Left ventricle myocardium inferior (tissue), 1 donor: ENCODE measurements at places on chromosomes 13 and 19. TPM values are rescaled to one million over a fixed set of nuclear protein-coding genes. Genes with fewer than 3 reads are reported as not detected.
A peak's percentile ranks its signal among the peaks of the same experiment; 100 is the strongest.

DNA sequence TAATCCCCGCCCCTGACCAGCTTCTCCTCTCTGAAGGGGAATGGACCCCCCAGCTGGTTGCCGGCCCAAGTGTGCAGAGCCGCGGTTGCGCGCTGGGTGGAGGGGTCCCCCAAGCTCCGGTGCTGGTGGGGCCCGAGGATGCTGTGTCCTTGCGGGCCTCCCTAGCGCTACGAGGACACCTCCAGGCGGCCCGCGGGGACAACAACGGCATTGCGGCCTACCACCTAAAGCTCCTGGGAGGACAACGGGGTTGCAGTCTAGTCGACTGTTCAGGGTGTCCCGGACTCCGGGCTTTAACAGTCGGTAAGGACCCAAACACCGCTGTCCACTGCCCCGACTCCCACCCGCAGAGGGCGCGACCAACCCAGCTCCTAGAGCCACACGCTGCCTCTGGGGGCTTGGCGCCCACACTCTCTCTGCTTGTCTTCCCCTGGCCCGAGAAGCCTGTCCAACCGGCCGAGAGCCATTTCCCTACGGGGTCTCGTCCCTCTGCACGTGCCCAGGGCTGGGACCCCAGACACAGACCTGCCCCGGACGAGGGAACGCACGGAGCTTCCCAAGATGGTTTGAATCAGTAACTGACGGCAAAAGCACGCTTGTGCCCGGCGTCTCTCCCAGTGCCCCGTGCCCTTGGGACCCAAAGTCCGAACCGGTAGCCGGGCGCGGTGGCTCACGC is 927 bp upstream of the SDHAF1 start:
- peaks cover 38% of the 10 kb centered on the region for H3K4me1 ChIP-seq
- H3K4me3 ChIP-seq: peak overlapping the region; percentile 97
- peak; percentile 41 for DNase-seq
- peak overlapping the region; percentile 93 for H3K27ac ChIP-seq
- H3K27me3 ChIP-seq: peaks cover 4% of the 10 kb centered on the region

- H3K36me3 ChIP-seq: no peaks in the 10 kb centered on the region
- no peak overlapping the region for H3K4me3 ChIP-seq
- no peaks in the 10 kb centered on the region for H3K4me1 ChIP-seq
- H3K27me3 ChIP-seq: no peaks in the 10 kb centered on the region
These were observed 265.0 kb downstream of the PCDH9 start for GRCh38 chr13:66965181-66965580.

DNA sequence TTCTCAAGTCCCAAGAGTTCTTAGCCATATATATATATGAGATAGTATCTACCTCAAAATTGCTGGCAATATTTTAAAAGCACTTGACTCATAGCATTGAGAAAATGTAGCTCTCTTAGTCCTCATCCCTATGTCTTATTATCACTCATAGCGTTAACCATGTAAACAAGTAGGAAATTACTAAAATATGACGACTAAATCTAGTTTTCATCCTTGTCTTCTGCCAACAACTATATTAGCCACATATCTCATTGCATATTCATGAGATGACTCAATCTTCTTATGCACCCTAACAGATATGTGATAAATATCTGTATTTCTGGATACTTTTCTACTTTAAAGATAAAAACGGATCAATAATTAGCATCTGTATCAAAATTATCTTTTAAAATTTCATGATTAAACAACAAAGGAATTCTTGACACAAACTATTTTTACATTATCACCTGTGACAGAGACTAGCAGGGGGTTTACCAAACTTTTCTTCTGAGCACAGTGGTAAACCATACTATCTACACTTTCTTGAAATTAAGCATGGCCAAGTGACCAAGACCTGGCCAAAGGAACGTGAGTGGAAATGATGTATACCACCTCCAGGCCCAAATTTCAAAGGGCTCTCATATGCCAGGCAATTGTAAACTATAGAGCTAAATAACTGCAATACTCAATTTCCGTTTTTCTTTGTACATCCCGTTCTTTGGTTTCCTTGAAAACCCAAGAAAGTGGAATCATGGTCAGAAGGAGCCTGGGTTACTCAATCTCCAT is 45.7 kb downstream of the ZC3H13 start:
- H3K36me3 ChIP-seq: peaks cover 74% of the 10 kb centered on the region
- H3K27me3 ChIP-seq: no peaks in the 10 kb centered on the region
- H3K4me1 ChIP-seq: no peaks in the 10 kb centered on the region
- H3K27ac ChIP-seq: no peak overlapping the region
- DNase-seq: no peak

DNA sequence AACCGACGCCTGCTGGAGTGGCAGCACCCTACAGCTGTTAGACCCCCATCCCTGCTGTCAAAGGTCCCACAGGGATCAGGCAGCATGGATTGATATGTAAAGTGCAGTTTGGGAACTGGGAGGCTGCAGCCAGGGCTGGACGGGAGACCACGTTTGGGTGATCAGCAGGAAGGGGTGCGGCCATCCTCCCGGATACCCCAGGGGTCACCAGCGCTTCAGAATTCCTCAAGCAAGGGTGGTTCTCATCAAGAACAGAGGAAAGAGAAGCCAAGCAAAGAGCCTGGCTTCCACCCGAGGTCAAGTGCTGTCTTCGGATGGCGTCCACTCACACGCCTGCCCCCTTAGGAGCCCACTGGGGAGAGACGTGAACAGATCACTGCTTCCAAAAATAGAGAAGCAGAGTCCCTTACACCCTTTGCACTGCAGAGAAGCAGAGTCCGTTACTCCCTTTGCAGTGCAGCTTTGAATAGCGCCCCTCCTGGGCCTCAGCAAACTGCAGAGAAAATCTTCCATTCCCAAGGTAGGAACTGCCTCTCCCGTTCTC is 35.5 kb downstream of the DHRS12 start:
- H3K27me3 ChIP-seq: no peaks in the 10 kb centered on the region
- H3K36me3 ChIP-seq: peaks cover 3% of the 10 kb centered on the region
- peak overlapping the region; percentile 87 for H3K27ac ChIP-seq
- H3K4me3 ChIP-seq: no peak overlapping the region

DNA sequence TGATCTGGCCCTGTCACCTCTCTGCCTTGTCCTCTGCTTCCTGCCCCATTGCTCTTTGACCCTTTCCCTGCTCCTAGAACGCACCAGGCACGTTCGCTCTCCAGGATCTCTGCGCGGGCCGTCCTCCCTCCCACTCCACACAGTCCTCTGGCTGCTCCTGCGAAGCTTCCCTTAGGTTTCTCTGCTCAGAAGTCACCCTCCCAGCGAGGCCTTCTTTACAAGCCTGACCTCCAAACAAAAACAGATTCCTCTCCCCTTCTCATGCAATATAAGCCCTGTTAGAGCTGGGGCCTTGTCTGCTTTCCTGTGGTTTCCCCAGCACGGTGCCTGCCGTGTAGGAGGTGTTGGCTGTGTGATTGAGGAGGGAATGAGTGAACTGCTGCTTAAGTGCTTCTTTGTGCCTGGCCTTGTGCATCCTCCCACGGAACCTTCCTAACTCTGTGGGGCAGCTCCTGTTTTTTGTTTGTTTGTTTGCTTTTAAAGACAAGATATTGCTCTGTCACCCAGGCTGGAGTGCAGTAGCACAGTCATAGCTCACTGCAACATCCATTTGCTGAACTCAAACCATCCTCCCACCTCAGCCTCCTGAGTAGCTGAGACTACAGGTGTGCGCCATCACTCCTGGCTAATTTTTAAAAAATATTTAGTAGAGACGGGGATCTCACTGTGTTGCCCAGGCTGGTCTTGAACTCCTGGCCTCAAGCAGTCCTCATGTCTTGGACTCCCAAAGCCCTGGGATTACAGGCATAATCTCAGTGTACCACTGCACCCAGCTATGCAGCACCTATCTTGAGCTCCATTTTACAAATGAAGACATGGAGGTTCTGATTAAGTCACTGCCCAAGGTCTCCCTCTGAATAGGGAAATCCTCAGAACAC is 82.0 kb downstream of the SIPA1L3 start:
- no peak for DNase-seq
- no peaks in the 10 kb centered on the region for H3K36me3 ChIP-seq
- H3K27ac ChIP-seq: no peak overlapping the region
- H3K27me3 ChIP-seq: no peaks in the 10 kb centered on the region

DNA sequence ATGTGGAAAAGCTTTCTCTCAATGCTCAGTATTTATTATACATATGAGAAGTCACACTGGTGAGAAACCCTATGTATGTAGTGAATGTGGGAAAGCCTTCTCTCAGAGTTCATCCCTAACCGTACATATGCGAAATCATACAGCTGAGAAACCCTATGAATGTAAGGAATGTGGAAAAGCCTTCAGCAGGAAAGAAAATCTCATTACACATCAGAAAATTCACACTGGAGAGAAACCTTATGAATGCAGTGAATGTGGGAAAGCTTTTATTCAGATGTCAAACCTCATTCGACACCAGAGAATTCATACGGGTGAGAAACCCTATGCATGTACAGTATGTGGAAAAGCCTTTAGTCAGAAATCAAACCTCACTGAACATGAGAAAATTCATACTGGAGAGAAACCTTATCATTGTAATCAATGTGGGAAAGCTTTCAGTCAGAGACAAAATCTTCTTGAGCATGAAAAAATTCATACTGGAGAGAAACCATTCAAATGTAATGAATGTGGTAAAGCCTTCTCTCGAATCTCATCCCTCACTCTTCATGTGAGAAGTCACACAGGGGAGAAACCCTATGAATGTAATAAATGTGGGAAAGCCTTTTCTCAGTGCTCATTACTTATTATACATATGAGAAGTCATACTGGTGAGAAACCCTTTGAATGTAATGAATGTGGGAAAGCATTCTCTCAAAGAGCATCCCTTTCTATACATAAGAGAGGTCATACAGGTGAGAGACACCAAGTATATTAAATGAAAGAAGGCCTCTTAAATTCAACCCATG is 34.4 kb downstream of the ZNF568 start:
- H3K4me3 ChIP-seq: no peak overlapping the region
- no peak for DNase-seq
- H3K27me3 ChIP-seq: no peaks in the 10 kb centered on the region
- peaks cover 94% of the 10 kb centered on the region for H3K36me3 ChIP-seq
- no peak overlapping the region for H3K27ac ChIP-seq

- no peak overlapping the region for H3K27ac ChIP-seq
- H3K4me3 ChIP-seq: no peak overlapping the region
- no peaks in the 10 kb centered on the region for H3K27me3 ChIP-seq
- H3K36me3 ChIP-seq: no peaks in the 10 kb centered on the region
These were observed 963.4 kb downstream of the PCDH17 start for GRCh38 chr13:58594747-58595600.

GRCh38 chr13:35448465-35448864 is 28.0 kb downstream of the MAB21L1 start:
- H3K4me3 ChIP-seq: no peak overlapping the region
- DNase-seq: no peak
- H3K27me3 ChIP-seq: no peaks in the 10 kb centered on the region
- peaks cover 8% of the 10 kb centered on the region for H3K36me3 ChIP-seq
- H3K4me1 ChIP-seq: no peaks in the 10 kb centered on the region

DNA sequence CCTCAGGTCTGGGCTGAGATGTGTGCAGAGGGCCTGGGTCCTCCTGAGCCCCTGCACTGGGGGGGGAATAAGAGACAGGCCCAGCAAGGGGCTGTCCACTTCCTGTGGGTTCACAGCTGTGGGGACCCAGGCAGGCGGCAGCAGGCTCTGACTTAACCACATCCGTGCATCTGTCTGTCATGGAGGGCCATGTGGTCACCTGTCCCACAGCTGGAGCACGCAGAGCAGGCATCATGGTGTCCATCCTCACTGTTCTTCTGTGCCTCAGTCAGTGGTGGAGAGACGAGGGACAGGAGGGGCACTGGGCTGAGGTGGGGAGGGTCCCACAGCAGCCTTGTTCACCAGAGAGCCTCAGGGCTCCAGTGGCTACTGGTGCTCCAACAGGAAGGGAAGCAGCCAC is 16.3 kb upstream of the KIR3DL3 start:
- H3K27me3 ChIP-seq: peaks cover 42% of the 10 kb centered on the region
- no peak overlapping the region for H3K4me3 ChIP-seq
- no peak for DNase-seq
- H3K27ac ChIP-seq: no peak overlapping the region

- H3K27ac ChIP-seq: no peak overlapping the region
- H3K4me3 ChIP-seq: no peak overlapping the region
- no peak for DNase-seq
- peaks cover 14% of the 10 kb centered on the region for H3K36me3 ChIP-seq
These were observed 3.1 kb downstream of the SCN1B start for GRCh38 chr19:35033067-35034004.

DNA sequence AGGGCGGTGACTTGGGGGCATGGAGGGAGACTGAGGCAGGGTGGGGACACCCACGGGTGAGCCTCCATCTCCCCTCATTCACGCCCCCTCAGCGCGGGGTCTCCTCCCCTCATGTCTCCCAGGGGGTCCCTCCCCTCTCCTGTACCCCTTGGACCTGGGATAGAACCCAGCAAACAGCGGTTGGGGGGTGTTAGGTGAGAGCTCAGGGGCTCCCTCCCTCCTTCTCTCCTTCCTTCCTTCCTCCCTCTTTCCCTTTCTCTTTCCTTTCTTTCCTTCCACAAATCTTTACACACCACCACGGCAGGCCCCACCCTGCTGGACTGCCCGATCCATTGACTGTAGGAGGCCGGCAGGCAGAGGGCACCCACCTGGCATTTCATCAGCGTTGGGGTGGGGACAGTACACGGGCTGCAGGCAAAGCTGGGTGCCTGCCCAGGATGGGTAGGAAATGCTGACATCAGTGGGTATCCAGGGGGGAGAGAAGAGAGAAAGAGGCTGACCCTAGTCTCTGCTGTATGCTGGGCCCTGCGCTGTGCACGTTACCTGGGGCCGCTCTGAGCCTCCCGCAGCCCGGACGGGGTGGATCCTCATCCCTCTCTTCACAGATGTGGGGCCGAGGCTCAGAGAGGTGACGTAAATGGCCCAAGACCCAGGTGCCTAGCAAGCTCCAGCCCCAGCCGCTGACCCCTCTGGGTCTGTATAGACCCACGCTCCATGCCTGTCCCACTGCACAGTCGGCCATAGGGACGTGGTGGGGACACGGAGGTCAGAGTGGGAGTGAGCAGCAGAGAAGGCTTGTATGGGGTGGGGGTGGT is 3.5 kb downstream of the SSC5D start:
- DNase-seq: no peak
- peaks cover 3% of the 10 kb centered on the region for H3K36me3 ChIP-seq
- H3K4me1 ChIP-seq: peaks cover 47% of the 10 kb centered on the region
- peak overlapping the region; percentile 40 for H3K27ac ChIP-seq
- H3K27me3 ChIP-seq: peaks cover 39% of the 10 kb centered on the region

- no peak for DNase-seq
- H3K36me3 ChIP-seq: peaks cover 16% of the 10 kb centered on the region
- no peak overlapping the region for H3K4me3 ChIP-seq
- no peaks in the 10 kb centered on the region for H3K27me3 ChIP-seq
These were observed 35.4 kb downstream of the ANKRD10 start for GRCh38 chr13:110879482-110879881.

- H3K27me3 ChIP-seq: no peaks in the 10 kb centered on the region
- no peaks in the 10 kb centered on the region for H3K36me3 ChIP-seq
- peaks cover 15% of the 10 kb centered on the region for H3K4me1 ChIP-seq
- DNase-seq: peak; percentile 36
These were observed 1.3 kb downstream of the TSKS start for GRCh38 chr19:49761625-49762311.

COL4A2 gene
- total RNA-seq: 117 TPM

KIR3DL2 gene
- not detected for total RNA-seq

IL12RB1 gene
- 0.44 TPM for total RNA-seq

LGALS7B gene
- total RNA-seq: not detected

IGFL1 gene
- total RNA-seq: not detected

ZNF99 gene
- 0.11 TPM for total RNA-seq

APOC4 gene
- total RNA-seq: not detected
